ENCODE measurements at places on chromosomes 2 and 18.

GRCh38 chr2:88561646-88562388, 65.4 kb downstream of the EIF2AK3 start:
- DNase-seq, result no peak

GRCh38 chr2:12227941-12228608, 481.6 kb downstream of the LPIN1 start:
- DNase-seq, result no peak

- no peak for DNase-seq
These were observed 247.4 kb downstream of the MYO3B start for GRCh38 chr2:170425281-170425751.

DNA sequence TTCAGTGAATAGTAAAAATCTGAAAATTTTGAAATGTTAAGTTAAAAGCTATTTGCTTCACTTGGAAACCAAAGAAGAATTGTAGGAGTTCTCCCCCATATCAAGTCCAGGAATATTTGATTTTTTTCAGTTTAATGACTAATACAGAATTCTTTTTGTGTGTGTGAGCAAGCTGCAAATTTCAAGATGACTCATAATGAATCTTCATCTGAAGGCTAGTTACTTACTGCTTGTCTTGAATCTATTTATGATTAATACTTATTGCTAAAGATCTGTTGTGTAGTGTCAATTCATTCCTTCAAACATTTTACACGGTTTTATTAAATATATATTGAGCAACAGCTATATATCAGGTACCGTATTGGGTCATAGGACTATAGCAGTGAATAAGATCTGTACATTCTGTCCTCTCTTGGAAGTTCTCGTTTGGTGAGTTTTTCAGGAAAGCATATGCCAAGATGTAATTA, 47.8 kb upstream of the CAVIN2 start:
- DNase-seq, result no peak

DNA sequence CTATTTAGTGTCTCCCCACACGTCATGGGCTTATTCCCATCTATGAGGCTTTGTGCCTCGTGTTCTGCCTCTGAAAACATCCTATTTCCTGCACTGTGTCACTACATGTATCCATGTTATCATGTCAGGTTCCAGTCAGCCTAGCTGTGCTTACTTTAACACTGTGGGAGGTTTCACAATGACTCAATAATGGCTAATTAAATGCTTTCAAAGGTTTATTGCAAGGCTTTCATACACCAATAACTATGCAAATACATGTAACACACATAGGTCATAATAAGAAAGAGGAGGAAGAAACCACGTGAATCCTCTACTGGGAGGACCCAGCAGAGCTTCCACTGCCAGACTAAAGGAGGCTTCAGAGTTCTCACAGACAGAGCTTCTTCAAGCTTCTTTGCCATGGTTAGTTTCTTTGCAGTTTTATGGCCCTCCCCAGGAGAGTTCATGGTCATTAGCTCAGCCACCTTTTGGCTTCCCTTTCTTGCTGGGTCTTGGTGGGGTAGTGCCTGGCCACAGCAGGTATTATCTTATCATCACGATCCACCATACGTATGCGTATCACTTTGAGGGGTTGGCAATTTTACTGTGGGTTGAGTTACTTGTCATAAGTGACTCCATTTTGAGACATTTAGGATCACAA, 5.1 kb upstream of the COLEC12 start:
- DNase-seq, result no peak

DNA sequence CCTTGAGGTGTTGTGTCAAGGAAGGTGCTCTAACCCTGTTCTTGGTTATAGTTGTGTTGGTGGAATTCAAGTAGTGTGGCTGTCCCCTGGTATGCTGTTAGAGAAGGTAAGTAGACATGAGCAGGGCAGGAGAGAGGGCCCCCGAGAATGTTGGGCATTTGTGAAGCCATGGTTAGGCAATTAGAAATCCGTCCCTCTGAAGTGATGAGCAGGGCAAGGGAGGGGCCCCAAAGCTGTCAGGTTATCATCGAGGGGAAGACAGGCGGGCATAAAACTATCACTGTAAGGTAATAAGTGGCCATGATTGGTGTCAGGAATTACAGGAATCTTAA, 5.2 kb downstream of the XRCC5 start:
- no peak for DNase-seq

GRCh38 chr2:101026253-101026701, 24.2 kb downstream of the RPL31 start:
- no peak for DNase-seq

DNA sequence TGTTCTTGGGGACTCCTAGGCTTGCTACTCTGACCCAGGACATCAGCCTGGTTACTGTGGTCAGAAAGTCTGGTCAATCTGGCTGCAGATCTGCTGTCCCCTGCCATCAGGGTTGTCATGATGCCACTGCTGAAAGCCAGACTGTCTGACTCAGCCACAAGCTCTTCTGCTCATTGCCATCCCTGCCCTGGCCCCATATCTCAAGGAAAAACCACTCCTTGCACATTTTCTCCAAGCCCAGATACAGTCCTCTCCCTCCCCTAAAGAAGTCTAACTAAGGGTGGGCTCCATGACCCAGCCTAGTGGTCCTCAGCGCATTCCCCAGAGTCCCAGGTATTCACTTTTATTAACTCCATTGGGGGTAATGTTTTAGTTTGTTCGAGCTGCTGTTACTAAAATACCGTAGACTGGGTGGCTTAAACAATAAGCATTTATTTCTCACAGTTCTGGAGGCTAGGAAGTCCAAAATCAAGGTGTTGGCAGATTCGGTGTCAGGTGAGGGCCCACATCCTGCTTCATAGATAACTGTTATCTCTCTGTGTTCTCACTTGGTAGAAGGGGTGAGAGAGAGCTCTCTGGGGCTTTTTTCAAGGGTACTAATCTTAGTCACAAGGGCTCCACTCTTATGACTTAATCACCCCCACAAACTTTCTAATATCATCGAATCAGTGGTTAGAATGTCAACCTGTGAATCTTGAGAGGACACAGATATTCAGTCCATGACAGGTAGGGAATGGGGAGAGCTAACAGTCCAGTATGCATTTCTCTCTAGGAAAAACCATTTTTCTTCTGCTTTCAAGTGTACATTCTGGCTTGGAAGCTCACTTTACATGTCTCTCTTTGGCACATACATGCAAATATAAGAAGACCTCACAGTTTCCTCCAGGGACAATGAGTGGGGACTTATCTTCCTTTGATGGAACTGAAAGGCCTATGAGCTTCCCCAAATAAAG, 94.8 kb upstream of the CXCR4 start:
- no peak for DNase-seq

- DNase-seq, result no peak
These were observed 305.7 kb downstream of the DYSF start for GRCh38 chr2:71759060-71759459.

DNA sequence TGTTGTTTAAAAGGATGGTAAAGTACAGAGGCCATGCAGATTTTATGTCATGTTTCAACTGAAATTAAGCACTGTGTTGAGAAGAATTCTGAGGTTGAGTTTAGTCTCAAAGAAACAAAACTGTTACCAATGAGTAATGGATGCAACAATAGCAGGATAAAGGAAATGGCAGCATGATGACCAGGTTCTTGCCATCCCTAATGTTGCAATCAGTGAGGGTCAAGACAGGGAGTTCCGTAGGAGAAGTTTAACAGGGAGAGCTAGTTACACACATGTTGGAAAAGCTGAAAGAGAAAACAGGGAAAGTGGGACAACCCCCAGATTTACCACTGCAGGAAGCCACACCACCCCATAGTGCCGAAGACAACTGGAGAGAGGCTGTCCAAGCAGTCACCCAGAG, 343.8 kb upstream of the EPHA4 start:
- no peak for DNase-seq

- DNase-seq, result no peak
These were observed 415.0 kb upstream of the NRP2 start for GRCh38 chr2:205267323-205267722.

- no peak for DNase-seq
These were observed 251.4 kb downstream of the GLI2 start for GRCh38 chr2:120986898-120987650.

Data from WTC11 (cell line).